ENCODE measurements at places on chromosomes 1 and 21.

GRCh38 chr1:58804853-58805565, 21.2 kb upstream of the JUN start:
- no peak for DNase-seq

DNA sequence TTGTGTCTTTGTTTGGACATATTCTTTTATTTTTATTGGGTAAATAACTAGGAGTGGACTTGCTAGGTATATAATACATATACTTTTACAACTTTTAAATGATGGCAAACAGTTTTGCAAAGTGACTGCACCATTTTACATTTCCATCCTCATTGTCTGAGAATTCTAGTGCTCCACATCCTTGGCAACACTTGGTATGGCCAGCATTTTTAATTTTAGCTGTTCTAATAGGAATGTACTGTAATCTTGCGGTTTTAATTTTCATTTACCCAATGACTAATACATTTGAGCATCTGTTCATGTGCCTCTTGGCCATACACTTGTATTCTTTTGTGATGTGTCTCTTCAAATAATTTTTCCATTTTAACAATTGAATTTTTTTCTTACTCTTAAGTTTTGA, 37.0 kb upstream of the ATP6V1G3 start:
- DNase-seq = no peak

DNA sequence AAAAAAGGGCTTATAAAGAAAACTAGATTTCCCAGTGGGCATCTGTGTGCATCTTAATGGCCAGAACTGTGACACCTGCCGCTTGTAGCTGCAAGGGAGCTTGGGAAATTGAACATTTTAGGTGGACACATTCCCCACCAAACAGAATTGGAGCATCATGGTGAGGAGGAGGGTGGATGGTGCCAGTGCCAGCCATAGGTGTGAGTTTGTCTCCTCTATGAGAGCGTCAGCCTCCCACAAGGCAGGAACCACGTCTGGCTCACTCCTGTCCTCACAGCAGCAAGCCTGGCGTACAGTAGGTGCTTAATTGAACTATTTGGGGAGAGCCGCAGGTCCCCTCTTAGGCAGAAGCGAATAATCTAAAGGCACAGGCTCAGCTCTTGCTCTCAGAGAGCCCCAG, 124.5 kb upstream of the TMEM51 start:
- DNase-seq = no peak

- DNase-seq = no peak
Measured at GRCh38 chr1:38000233-38000528, 5.1 kb downstream of the FHL3 start.

DNA sequence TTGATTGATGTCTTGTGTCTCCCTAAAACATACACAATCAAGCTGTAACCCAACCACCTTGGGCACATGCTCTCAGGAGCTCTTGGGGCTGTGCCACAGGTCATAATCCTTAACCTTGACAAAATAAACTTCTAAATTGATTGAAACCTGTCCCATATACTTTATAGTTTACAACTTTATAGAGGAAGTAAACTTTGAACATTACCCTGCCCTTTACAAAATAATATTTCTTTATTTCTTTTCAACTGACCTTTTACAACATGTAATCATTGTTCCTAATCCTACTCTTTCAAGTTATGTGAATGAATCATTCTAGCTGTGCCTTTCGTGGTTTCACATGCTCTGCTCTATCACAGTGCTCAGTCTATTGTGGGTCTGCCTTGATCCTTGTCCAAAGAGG, 118.3 kb upstream of the ATP1A1 start:
- no peak for DNase-seq

- DNase-seq = no peak
Measured at GRCh38 chr21:46005081-46005480, 23.5 kb downstream of the COL6A1 start.

- DNase-seq = no peak
Measured at GRCh38 chr1:3063379-3064295, 5.4 kb upstream of the PRDM16 start.

GRCh38 chr1:161287482-161288054, 22.2 kb downstream of the MPZ start:
- DNase-seq = no peak

DNA sequence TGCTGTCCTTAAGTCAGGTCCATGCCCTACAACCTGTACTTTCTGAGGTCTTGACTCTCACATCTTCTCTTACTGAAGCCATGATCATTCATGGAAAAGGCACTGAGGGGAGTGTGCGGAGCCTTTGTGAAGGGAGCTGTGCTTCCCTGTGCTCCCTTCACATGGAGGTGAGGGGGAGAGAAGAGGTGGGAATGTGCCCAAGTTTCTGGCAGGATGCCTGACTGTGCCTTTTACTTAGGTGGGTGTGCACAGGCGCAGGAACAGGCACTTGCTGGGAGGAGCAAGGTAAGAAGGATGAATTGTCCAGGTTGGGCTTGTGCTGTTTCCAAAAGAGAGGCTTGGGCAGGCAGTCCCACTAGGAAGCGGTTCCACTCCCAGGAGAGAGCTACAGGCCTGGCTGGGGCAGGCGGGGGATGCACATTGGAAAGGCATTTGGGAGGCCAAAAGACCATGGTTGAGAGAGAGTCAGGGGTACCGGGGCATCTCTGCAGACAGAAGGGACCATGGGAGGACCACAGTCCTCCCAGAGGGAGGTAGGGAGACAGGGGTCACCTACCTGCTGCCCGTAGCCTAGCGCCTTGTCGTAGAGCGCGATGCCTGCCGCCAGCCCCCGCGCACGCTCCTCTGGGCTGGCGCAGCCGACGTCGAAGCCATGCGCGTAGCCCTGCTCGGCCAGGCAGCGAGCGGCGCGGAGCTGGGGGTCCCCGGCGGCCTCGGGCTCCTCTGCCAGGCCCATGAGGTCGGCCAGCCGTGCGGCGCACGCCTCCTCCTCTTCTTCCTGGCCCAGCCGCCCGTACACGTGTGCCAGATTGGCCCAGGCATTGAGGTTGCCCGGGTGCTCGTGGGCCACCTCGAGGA, 853 bp downstream of the TTC22 start:
- DNase-seq = no peak

GRCh38 chr1:29500041-29500440, 263.7 kb downstream of the PTPRU start:
- DNase-seq = no peak

DNA sequence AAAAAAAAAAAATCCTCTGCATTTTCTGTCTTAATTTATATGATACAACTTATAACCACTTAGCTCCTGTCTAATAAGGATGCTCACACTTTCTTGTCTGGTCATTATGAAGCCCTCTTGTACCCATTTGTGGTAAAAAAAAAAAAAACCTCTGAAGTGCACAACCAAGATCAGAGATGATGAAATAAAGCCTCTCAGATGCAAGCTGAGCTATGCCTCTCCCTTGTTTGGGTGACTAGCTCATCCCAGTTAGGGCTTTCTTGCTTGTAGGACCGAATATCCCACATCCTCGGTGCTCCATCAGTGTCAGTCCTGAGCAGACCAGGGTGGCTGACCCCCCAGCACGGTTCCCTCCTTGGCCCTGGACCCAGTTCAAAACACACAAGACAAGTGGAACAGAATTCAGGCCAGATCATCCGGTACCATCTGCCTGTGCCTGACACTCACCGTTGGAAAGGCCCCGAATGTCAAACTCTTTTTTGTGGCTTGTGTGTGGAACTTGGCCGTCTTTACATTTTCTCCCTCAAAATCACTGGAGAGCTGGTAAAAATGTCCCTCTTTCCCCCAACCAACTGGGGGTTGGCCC, 6.3 kb upstream of the SELENON start:
- DNase-seq = no peak

- DNase-seq = no peak
Measured at GRCh38 chr21:33611006-33611744, 22.7 kb upstream of the DONSON start.

DNA sequence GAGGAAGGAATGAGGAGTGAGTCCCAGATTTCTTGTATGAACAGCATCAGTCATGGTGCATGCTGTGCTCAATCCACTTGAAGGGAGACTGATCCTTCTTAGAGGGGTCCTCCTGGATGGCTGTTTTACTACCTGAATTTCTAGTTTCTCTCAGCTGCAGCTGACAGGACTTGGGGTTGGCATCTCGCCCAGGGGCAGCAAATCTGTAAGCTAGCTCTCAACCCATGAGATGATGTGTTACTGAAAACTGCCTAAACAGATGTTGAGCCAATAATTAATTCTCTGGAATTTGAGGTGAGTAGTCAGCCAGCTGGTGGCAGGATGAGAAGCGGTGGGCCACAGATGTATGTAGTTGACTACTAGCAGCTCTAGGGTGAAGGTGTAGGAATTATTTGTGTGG, 19.6 kb downstream of the BACH1 start:
- DNase-seq = no peak

DNA sequence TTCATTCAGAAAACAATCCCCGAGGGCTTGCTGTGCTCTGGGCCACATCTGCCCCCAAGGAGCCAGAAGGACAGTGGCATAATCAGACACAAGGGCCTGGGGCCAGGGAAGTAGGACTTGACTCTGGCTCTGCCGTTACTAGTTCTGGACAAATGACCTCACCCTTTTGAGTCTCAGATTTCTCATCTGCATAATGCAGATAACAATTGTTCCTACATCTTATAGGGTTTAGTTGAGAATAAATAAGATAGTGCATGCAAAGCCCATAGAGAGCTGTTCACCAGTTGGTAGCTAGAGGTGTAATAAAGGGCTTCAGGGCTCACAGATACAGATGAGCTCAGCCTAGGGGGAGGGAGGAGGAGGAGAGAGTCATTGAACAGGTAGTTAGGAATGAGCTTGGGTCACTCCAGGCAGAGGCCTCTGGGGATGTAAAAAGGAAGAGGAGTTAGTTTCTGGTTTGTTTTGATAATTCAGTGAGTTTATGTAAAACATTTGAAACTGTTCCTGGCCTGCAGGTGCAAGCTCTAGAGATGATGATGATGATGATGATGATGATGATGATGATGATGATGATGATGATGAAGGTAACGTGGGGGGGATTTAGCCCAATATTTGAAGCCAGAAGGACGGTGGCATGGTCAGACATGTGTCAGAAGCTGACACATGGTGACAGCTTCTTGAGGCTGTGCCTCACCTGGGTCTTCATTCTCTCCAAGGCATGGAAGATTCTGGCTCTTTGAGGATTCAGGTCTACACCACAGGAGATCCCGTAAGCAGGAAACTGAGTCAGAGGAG, 858 bp downstream of the LACTBL1 start:
- no peak for DNase-seq

DNA sequence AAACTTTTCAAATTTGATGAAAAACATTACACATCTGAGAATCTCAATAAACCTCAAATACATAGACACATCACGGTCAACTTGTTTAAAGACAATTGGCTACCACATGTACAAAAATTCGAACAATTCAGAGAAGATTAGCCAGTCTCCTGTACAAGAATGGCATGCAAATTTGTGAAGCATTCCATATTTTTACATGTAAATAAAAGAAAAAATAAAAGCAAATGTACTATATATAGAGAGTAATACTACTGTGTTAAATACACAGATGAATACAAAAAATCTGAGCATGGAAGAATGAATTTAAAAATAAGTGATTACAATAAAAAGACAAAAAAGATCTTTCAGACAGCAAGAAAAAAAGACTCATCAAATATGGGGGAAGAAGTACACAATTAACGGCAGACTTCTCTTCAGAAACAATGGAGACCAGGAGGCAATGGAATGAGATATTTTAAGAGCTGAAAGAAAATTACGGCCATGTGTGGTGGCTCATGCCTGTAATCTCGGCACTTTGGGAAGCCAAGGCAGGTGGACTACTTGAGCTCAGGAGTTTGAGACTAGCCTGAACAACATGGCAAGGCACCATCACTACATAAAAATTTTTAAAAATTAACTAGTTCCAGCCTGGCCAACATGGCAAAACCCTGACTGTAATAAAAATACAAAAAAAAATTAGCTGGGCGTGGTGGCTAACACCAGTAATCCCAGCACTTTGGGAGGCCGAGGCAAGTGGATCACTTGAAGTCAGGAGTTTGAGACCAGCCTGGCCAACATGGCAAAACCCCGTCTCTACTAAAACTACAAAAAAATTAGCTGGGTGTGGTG, 23.2 kb downstream of the HAX1 start:
- no peak for DNase-seq

DNA sequence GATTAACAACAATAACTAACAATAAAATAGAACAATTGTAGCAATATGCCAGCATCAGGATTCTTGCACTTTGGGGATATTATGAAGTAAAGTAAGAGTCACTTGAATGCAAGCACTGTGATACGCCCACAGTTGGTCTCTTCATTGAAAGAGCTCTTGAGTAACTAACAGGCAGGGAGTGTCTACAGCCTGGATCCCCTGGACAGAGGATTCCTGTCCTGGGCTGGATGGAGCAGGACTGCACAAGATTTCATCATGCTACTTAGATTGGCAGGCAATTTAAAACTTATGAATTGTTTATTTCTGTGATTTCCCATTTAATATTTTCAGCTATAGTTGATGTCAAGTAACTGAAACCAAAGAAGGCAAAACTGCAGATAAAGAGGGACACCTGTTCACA, 13.7 kb upstream of the KRTAP19-5 start:
- no peak for DNase-seq

DNA sequence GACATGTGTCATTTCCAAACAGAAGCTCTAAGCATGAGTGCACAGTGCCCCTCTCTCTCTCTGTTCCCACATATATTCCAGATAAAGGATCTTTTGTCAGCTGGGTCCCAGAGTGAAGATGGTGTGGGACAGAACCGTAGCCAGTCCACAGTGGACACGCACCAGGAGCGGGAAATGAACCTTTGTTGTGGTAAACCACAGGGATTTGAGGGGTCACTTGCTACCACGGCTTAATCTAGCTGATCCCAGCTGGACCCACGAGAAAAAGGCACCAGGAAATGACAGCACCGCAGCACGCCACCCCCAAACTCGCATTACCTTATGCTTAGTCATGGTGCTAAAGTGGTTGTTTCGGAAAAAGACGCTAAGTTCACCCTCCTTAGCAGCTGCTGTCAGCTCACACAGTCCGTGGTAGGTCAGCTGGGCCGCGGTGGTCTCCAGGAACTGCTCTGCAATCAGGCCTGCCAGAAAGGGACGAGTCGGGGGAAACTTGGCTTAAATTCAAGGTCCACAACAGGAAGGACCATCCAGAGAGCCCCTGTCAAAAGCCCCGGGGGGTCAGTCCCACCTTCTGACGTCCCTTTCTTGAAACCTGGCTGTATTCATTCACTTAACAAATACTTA, 7.5 kb downstream of the MINDY1 start:
- DNase-seq = no peak

DNA sequence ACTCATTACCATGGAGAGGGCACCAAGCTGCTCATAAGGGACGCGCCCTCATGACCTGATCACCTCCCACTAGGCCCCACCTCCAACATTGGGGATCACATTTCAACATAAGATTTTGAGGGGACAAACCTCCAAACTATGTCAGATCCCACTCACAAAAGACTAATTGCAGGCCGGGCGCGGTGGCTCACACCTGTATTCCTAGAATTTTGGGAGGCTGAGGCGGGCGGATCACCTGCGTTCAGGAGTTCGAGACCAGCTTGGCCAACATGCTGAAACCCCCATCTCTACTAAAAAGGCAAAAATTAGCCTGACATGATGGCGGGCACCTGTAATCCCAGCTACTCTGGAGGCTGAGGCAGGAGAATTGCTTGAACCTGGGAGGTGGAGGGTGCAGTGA, 228.7 kb downstream of the CRB1 start:
- no peak for DNase-seq

All from left renal cortex interstitium (tissue), 4 donors.